T-cell (primary cell): ENCODE measurements at places on chromosomes 12 and 14.

DNA sequence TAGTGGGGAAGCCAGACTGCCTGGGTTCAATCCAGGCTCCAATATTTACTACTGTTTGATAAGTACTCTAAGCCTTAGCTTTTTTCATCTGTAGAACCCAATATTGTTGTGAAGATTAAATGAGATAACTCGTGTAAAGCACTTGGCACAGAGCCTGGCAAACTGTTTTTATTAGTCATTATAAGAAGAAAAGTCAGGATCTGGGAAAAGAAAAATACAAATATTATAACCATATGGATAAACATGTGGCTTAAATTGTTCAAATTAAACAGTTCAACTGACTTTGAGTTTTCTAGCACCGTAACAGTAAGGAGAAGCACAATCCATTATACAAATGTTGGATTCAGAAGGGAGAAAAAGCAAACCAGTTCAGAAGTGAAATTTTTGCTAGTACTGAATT is 22.0 kb upstream of the CDK17 start:
- H3K4me1 ChIP-seq = peaks cover 12% of the 10 kb centered on the region
- H3K4me3 ChIP-seq = no peak overlapping the region
- no peaks in the 10 kb centered on the region for H3K36me3 ChIP-seq
- H3K27ac ChIP-seq = no peak overlapping the region
- no peaks in the 10 kb centered on the region for H3K27me3 ChIP-seq
- DNase-seq = no peak

DNA sequence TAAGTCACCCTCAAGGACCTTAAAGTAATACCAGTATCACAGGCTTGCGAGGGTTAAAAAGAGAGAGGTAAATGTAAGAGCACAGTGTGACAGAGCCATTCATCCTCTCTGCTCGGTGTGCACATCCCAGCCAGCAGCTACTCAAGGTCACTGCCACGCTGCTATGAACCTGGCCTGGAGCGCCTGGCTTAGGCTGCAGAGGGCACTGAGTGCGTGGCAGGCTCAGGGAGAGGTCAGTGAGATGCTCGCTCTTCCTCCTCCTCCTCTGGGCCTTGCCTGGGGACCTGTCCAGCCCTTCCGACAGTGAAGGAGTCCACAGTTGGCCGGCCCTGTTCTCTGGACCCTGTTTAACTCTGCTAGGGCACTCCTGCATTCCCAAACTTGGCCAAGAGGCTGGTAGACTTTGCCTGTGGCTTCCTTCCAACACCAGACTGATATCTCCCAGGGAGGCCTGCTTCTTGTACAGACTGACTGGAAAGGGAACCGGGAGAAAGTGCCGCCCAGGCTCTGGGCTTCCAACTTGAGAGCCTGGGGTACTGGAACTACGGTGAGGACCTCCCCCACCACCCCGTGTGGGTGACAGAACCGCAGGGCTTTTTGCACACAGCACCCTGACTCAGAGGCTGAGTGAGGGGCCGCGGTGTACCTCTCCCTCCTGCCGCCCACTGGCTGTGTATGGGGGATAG is 62.6 kb upstream of the CORO1C start:
- H3K36me3 ChIP-seq = peaks cover 20% of the 10 kb centered on the region
- no peak for DNase-seq
- H3K4me3 ChIP-seq = no peak overlapping the region
- H3K27me3 ChIP-seq = no peaks in the 10 kb centered on the region

GRCh38 chr14:76104802-76105355 is 46.8 kb upstream of the GPATCH2L start:
- no peaks in the 10 kb centered on the region for H3K27me3 ChIP-seq
- DNase-seq = no peak
- H3K27ac ChIP-seq = no peak overlapping the region
- no peak overlapping the region for H3K4me3 ChIP-seq

GRCh38 chr12:34046570-34046969 is 24.3 kb downstream of the ALG10 start:
- H3K27me3 ChIP-seq = peaks cover 14% of the 10 kb centered on the region
- no peaks in the 10 kb centered on the region for H3K36me3 ChIP-seq
- no peak overlapping the region for H3K4me3 ChIP-seq
- no peak for DNase-seq
- H3K27ac ChIP-seq = no peak overlapping the region

DNA sequence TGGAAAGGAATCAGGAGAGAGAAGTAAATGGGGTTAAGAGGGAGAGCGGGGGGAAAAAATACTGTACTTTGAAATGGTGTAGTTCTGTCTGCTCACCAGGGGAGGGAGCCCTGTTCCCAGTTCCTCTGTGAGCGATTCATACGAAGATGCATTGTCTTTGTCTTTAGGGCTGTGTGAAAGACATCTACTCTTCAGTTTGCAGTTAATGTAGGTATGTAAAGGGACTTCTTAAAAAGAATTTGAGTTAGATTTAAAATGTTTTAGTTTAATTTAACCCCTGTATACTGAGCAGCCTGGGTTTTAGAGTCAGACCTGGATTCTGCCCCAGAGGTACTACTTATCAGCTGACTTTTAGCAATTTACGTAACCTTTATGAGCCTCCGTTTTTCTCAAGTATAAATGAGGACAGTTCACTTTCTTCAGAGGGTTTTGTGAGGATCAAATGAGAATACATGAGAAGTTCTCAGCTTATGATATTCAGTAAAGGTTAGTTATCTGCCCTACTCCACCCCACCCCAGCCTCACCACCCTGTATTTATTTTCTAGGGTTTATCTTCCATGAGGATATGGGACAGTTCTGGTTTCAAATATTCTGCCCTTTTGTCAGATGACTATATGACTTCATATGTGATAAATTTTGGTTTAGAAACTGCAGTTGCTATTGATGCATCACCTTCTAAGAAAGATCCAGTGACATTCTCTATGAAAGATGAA is 82.5 kb upstream of the EVL start:
- peaks cover 16% of the 10 kb centered on the region for H3K4me1 ChIP-seq
- H3K27ac ChIP-seq = no peak overlapping the region
- H3K36me3 ChIP-seq = no peaks in the 10 kb centered on the region
- DNase-seq = peak; percentile 59
- no peaks in the 10 kb centered on the region for H3K27me3 ChIP-seq

DNA sequence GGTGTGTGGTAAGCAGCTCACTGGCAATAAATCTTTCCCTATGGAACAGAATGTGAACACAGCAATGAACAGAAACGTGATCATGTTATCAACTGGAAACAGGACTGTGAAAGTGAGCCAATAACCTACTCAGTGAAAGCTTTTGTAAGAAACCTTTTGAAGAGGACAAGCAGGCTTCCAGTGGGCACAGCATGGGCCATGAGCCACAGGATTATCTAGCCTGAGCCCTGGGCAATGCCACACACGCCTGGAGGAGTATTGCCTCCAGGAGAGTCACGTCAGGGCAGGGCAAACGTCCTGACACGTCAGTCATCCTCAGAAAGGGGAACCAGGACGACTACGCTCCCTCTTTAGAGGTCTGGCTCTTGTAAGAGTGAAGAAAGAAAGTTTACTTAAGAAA is 32.3 kb downstream of the NRDE2 start:
- no peaks in the 10 kb centered on the region for H3K4me1 ChIP-seq
- DNase-seq = no peak
- H3K4me3 ChIP-seq = no peak overlapping the region
- no peaks in the 10 kb centered on the region for H3K27me3 ChIP-seq
- H3K27ac ChIP-seq = no peak overlapping the region

- H3K4me1 ChIP-seq = no peaks in the 10 kb centered on the region
- no peaks in the 10 kb centered on the region for H3K36me3 ChIP-seq
- H3K27me3 ChIP-seq = peaks cover 12% of the 10 kb centered on the region
- H3K27ac ChIP-seq = no peak overlapping the region
- H3K4me3 ChIP-seq = no peak overlapping the region
These were observed 89.1 kb upstream of the VASH1 start for GRCh38 chr14:76672123-76672522.

- H3K4me1 ChIP-seq = no peaks in the 10 kb centered on the region
- peaks cover 2% of the 10 kb centered on the region for H3K27me3 ChIP-seq
- no peak overlapping the region for H3K27ac ChIP-seq
- DNase-seq = no peak
These were observed 192.3 kb upstream of the GSC start for GRCh38 chr14:94962166-94962575.

GRCh38 chr12:45411626-45412025 is 195.7 kb downstream of the ANO6 start:
- H3K4me3 ChIP-seq = no peak overlapping the region
- peaks cover 66% of the 10 kb centered on the region for H3K36me3 ChIP-seq

DNA sequence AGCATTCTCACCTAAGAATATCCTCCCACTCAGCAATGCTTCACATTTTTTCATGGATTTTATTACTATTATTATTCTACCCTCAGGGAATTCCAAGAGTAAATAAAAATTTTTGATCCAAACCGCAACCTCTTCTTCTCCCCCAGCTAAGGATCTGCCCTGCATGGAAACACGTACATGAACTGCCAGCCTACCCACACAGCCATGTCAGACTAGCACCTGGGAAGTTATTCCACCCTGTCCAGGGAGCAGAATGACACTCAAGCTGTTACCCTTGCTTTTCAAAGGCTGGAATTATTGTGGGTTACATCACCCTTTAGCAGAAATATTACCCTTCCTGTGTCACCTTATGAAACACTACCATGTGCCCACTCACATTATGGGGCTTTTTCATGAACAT is 227.3 kb upstream of the USP15 start:
- no peaks in the 10 kb centered on the region for H3K36me3 ChIP-seq
- no peaks in the 10 kb centered on the region for H3K27me3 ChIP-seq
- H3K4me1 ChIP-seq = no peaks in the 10 kb centered on the region
